ENCODE measurements at places on chromosomes 5 and 9. TPM values are rescaled to one million over a fixed set of nuclear protein-coding genes. Genes with fewer than 3 reads are reported as not detected.

SH3PXD2B gene
- 27.5 TPM for total RNA-seq

ZNF454 gene
- total RNA-seq, result 0.61 TPM

AK8 gene
- total RNA-seq, result 2.5 TPM

ZBTB6 gene
- total RNA-seq, result 12.3 TPM

RGS3 gene
- 39.4 TPM for total RNA-seq

PCDHA1 gene
- not detected for total RNA-seq

SPINK7 gene
- total RNA-seq, result not detected

SLC28A3 gene
- total RNA-seq, result not detected

ZNF618 gene
- total RNA-seq, result 13.5 TPM

- no peak overlapping the region for H3K27ac ChIP-seq
- no peak for DNase-seq
- H3K4me3 ChIP-seq, result no peak overlapping the region
- H3K36me3 ChIP-seq, result no peaks in the 10 kb centered on the region
- peaks cover 9% of the 10 kb centered on the region for H3K27me3 ChIP-seq
Observed at GRCh38 chr5:1751026-1751863, 48.4 kb downstream of the MRPL36 start.

GRCh38 chr9:114721491-114722079, 39.6 kb upstream of the TEX48 start:
- no peak for DNase-seq
- no peak overlapping the region for H3K4me3 ChIP-seq
- peaks cover 17% of the 10 kb centered on the region for H3K4me1 ChIP-seq
- H3K27me3 ChIP-seq, result peaks cover 42% of the 10 kb centered on the region
- H3K36me3 ChIP-seq, result no peaks in the 10 kb centered on the region

GRCh38 chr5:33441241-33442177, 744 bp downstream of the TARS1 start:
- peaks cover 13% of the 10 kb centered on the region for H3K4me1 ChIP-seq
- H3K4me3 ChIP-seq, result peak overlapping the region; percentile 76
- DNase-seq, result peak; percentile 23
- H3K36me3 ChIP-seq, result peaks cover 26% of the 10 kb centered on the region

DNA sequence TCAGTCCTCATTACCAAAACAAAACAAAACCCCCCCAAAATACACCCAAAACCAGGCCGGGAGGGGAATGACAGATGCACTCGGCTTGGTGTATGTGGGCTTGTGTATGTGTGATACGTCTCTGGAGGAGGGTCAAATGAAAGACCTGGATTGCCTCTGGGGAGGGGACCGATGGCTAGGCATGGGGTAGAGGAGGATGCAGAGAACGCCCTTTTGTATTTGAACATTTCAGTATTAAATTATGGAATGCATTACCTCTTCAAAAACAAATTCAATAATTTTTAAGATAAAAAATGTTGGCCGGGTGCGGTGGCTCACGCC, 61.4 kb downstream of the LMX1B start:
- no peaks in the 10 kb centered on the region for H3K36me3 ChIP-seq
- DNase-seq, result no peak
- no peak overlapping the region for H3K27ac ChIP-seq
- H3K4me1 ChIP-seq, result no peaks in the 10 kb centered on the region
- H3K27me3 ChIP-seq, result no peaks in the 10 kb centered on the region

GRCh38 chr5:128154943-128155342, 71.4 kb downstream of the SLC12A2 start:
- no peak overlapping the region for H3K4me3 ChIP-seq
- peaks cover 3% of the 10 kb centered on the region for H3K36me3 ChIP-seq
- H3K4me1 ChIP-seq, result no peaks in the 10 kb centered on the region

GRCh38 chr5:171669571-171669970, 116.0 kb upstream of the SMIM23 start:
- no peak overlapping the region for H3K4me3 ChIP-seq
- DNase-seq, result no peak
- no peak overlapping the region for H3K27ac ChIP-seq
- H3K4me1 ChIP-seq, result peaks cover 3% of the 10 kb centered on the region
- H3K27me3 ChIP-seq, result no peaks in the 10 kb centered on the region
- no peaks in the 10 kb centered on the region for H3K36me3 ChIP-seq

DNA sequence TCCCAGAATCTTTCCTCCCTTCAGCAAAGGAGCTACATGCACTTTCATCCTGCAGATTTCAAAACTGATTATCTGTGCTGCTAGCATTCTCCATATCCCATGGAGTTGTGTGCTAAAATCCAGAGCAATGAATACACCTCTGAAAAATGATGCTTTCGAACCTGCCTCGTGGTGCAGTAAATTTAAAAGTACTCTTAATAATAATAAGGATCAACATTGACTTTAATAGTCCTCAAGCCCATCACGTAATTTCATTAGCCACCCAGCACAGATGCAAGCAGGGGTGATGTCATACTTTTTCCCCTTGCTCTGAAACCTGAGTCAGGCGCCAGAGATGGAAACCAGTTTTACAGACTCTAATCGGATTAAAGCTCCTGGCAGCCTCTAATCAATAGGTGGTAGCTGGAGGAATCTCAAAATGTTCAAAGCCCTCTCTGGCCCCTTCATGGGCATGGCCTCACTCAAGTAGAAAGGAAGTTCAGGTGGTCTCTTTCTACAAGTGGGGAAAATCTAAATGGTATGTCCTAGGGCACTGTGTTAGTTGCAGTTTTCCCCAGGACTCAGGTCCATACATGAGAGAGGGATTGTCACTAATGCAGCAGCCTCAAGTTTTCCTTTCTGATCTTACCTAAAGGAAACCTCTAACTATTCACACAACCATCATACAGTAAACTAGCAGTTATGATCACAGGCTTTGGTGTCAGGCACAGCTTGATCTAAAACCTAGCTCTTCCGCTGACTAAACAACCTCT, 221.6 kb upstream of the SLC30A5 start:
- DNase-seq, result no peak
- H3K36me3 ChIP-seq, result no peaks in the 10 kb centered on the region
- no peaks in the 10 kb centered on the region for H3K27me3 ChIP-seq
- H3K27ac ChIP-seq, result no peak overlapping the region

GRCh38 chr5:115531787-115532367, 12.7 kb downstream of the FEM1C start:
- no peak overlapping the region for H3K4me3 ChIP-seq
- no peak overlapping the region for H3K27ac ChIP-seq

DNA sequence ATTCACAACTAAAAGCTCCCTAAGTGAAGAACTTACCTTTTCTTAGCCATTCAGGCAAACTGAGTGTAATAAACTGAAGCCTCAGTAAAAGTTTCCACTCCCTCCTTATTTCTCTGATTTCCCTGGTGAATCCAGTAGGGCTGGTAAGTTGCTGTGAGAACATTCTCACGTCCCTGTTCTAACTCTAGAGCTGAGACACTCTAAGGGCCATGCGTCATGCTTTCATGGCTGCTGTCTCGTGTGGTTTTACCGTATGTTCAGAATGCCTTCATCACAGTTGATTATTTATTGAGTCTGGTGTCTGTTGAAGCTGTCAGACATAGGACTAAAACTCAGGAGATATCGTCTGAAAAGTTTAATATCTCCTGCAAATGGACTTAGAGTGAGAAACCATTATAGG, 1.3 kb downstream of the OR2S2 start:
- H3K36me3 ChIP-seq, result no peaks in the 10 kb centered on the region
- no peaks in the 10 kb centered on the region for H3K27me3 ChIP-seq
- H3K4me1 ChIP-seq, result peaks cover 4% of the 10 kb centered on the region
- no peak overlapping the region for H3K27ac ChIP-seq

GRCh38 chr5:95238560-95239325, 46.2 kb downstream of the MCTP1 start:
- no peak overlapping the region for H3K4me3 ChIP-seq
- DNase-seq, result no peak
- no peaks in the 10 kb centered on the region for H3K36me3 ChIP-seq
- H3K4me1 ChIP-seq, result no peaks in the 10 kb centered on the region
- H3K27ac ChIP-seq, result no peak overlapping the region
- no peaks in the 10 kb centered on the region for H3K27me3 ChIP-seq

- no peak overlapping the region for H3K4me3 ChIP-seq
- no peak for DNase-seq
- H3K36me3 ChIP-seq, result no peaks in the 10 kb centered on the region
- H3K4me1 ChIP-seq, result peaks cover 2% of the 10 kb centered on the region
Observed at GRCh38 chr9:134544388-134545214, 97.0 kb upstream of the COL5A1 start.

- no peak overlapping the region for H3K27ac ChIP-seq
- no peaks in the 10 kb centered on the region for H3K27me3 ChIP-seq
- DNase-seq, result no peak
- H3K36me3 ChIP-seq, result no peaks in the 10 kb centered on the region
- H3K4me3 ChIP-seq, result no peak overlapping the region
- H3K4me1 ChIP-seq, result peaks cover 52% of the 10 kb centered on the region
Observed at GRCh38 chr5:142545650-142546322, 140.1 kb downstream of the FGF1 start.

- no peaks in the 10 kb centered on the region for H3K36me3 ChIP-seq
- no peak overlapping the region for H3K27ac ChIP-seq
- no peak for DNase-seq
- peaks cover 44% of the 10 kb centered on the region for H3K4me1 ChIP-seq
- peaks cover 42% of the 10 kb centered on the region for H3K27me3 ChIP-seq
Observed at GRCh38 chr9:89603767-89604665, 796 bp upstream of the GADD45G start.

DNA sequence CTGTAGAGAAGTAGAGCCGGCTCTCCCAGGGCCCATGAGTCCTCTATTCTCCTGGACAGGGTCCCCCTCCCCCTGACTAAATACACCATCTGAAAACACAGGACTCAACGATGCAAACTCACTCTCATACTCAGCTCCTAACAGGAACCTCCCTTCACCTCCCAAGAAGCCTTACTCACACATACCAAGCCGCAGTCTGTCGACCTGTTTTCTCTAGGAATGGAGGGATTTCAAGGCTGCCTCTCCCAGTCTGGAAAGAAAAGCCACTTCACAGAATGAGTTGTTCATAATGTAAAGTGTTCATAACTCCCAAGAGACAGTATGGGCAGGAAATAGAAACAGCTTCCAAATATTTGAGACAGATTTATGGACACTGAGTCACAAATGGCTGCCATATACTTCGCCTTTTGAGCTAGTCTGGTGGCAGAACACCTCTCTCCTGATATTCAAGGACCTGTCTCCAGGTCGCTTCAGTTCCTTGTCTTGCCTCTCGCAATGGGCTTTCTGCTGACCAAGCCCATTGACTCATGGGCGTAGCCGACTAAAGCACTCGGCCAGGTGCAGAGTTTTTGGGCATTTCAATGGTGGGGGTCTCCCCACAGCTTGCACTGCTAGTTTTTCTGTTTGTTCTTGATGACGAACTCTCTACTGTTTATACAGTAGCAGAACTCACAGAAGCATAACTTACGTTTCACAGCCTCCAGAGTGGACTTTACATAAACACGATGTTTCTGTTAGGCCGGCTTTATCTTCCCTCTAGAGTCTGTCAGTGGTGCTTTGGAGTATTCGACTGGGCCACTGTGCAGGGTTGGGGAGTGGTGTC, 25.0 kb upstream of the IL17B start:
- DNase-seq, result no peak
- H3K27me3 ChIP-seq, result no peaks in the 10 kb centered on the region
- no peak overlapping the region for H3K4me3 ChIP-seq
- H3K4me1 ChIP-seq, result no peaks in the 10 kb centered on the region

DNA sequence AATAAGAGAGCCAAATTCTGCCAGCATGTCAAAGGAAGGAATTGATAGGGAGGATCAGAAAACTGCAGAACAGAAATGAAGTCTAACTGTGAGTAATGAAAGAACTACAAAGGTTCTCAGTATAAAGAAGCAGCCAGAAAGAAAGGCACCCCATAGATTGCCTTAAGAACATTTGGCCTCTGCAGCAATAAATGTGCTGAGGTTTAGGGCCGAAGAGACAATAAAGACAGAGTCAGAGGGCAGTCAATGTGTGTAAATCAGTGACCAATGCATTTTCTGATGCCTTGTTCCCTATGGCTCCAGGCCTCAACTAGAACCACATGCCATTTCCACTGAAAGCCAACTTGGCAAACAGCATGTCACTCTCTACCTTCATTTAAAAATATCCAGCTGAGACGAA, 281.0 kb downstream of the HINT1 start:
- no peak for DNase-seq
- H3K4me3 ChIP-seq, result no peak overlapping the region
- H3K36me3 ChIP-seq, result no peaks in the 10 kb centered on the region
- no peak overlapping the region for H3K27ac ChIP-seq
- no peaks in the 10 kb centered on the region for H3K4me1 ChIP-seq

GRCh38 chr5:179158556-179158955, 98.4 kb downstream of the ZNF354C start:
- no peak overlapping the region for H3K27ac ChIP-seq
- no peaks in the 10 kb centered on the region for H3K4me1 ChIP-seq
- H3K4me3 ChIP-seq, result no peak overlapping the region
- DNase-seq, result no peak
- no peaks in the 10 kb centered on the region for H3K36me3 ChIP-seq
- H3K27me3 ChIP-seq, result no peaks in the 10 kb centered on the region

GRCh38 chr5:133398646-133399101, 213.7 kb downstream of the FSTL4 start:
- H3K36me3 ChIP-seq, result no peaks in the 10 kb centered on the region
- H3K27ac ChIP-seq, result no peak overlapping the region
- H3K4me3 ChIP-seq, result no peak overlapping the region
- DNase-seq, result no peak
- H3K27me3 ChIP-seq, result no peaks in the 10 kb centered on the region

DNA sequence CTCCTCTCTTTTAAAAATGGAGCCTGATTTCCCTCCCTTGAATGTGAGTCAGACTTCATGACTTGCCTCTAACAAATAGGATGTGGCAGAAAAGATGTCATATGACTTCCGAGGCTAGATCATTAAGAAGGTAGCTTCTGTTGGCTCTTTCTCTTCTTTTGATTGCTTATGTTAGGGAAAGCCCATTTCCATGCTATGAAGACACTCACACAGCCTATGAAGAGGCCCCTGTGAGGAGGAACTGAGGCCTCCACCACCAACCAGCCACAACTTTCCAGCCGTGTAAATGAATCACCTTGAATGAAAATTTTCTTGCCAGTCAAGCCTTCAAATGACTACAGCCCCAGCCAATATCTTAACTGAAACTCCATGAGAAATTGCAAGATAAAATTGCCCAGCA, 413.4 kb downstream of the TMEM38B start:
- H3K36me3 ChIP-seq, result no peaks in the 10 kb centered on the region
- no peak for DNase-seq
- peaks cover 1% of the 10 kb centered on the region for H3K27me3 ChIP-seq
- no peaks in the 10 kb centered on the region for H3K4me1 ChIP-seq

DNA sequence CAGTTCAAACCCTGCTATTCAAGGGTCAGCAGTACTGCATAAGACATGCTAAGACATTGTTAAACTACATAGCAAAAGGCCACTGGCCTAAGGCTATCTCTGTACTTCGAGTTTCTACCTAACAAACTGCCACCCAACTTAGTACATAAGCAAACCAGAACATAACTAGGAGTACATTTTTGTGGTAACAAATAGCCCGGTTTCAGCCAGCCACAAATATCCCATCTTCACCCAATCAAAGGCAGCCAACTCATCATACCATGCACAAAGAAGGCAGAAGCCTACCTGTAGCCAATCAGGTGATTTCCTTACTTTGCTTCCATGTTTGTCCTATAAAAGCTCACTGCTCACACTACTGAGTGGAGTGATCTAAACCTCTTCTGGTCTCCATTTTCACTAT, 201.4 kb downstream of the SMARCA2 start:
- no peaks in the 10 kb centered on the region for H3K4me1 ChIP-seq
- no peak overlapping the region for H3K27ac ChIP-seq
- no peak overlapping the region for H3K4me3 ChIP-seq
- DNase-seq, result no peak
- H3K27me3 ChIP-seq, result no peaks in the 10 kb centered on the region

- H3K4me1 ChIP-seq, result peaks cover 7% of the 10 kb centered on the region
- no peak overlapping the region for H3K27ac ChIP-seq
- H3K27me3 ChIP-seq, result no peaks in the 10 kb centered on the region
- H3K4me3 ChIP-seq, result no peak overlapping the region
- no peak for DNase-seq
Observed at GRCh38 chr5:56757077-56757476, 58.3 kb upstream of the MAP3K1 start.

All from HCT116 (cell line).